ENCODE measurements at places on chromosomes 2 and 18.

- no peak for DNase-seq
Observed at GRCh38 chr2:200446612-200447011, 63.3 kb downstream of the KCTD18 start.

DNA sequence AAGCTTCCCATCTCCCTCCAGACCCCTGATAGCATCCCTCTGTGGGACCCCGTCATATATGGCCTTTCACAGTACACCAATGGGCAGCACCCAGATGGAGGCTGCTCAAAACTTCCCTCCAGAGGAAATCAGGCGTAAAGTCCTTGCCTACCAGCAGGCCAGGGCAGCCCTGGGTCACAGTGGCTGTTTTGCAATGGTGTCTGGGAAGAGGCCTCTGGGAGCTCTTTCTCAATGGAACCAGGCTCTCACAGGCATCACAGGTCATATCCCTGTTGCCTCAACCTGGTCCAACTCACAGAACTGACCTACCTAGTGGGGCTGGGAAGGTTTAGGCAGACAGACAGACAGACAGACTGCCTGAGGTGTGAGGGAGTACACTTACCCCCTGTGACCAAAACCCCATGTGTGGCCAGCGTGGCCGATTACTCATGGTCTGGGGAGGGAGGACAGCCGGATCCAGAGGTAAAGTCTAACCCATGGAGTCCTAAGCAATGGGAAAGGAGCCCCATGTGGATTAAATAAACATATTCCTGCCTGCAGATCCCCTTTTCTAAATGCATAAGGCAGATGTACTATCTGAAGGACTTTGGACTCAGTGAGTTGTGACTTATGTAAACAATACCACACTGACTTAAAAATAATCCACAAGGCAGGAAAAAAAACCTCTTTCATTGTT lies 58.2 kb downstream of the BCL2L11 start:
- DNase-seq, result no peak

DNA sequence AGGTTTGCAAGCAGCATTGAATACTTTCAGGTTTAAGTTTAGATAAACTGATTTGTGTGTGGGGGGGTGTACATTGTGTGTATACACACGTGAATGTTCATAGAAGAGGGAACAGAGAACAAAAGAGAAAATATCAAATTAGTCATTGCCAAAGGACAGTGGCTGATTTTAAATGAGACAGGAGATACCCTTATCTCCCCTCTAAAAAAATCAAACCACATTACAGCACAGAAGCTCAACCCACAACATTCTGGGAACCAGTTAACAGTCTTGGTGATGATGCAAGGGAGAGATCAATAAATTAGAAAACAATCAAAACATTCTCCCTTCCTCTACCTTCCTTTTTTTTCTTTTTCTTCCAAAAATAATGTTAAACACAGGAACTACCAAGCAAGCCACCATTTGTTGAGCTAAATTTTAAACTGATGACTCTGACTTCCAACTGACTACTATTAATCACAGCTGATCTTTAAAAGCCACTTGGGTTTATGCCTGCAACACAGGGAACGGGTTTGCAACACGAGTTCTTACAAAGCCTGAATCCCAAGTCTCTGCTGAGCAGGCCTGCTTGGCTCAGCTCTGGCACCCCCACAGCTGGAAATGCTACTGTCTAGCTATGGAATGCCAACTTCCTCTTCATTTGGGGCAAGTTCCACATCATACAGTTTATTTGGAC lies 119.2 kb upstream of the ACVR1C start:
- DNase-seq, result no peak

DNA sequence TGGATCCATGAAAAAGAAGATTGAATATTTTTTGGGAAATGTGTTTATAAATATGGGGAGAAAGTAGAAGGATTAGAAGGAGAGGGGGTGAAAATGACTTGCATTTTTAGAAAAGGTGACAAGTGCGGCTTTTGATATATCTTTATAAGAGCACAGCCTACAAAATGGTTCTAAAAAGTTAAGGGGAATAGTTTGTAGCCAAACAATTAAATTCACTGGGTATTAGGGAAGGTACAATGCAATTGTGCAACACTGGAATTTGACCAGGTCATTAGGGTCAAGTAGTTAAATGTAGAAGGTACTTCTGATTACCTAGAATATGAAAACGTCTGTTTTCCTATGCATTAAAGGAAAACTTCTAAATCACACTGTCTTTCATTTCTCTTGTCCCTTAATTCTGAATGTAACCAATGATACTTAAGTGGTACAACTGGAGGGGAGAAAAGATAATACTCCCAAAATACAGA lies 44.5 kb upstream of the SERTAD2 start:
- no peak for DNase-seq

DNA sequence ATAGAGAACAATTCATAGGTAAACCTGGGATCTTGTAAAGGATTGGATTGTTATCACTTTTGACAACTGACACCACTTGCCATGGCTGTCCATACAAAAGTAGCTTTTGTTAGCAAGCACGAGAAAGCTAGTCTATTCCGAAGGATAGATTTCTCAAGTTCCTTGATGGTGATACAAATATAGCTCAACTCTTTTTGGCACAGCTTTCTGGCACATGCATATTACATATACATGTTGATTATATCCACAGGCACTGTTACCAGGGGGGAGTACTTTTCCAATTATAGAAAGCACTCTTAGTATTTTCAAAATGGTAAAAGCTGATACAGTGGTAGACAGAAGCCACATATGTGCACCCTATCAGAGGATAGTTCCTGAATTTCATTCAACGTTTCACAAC lies 168.9 kb downstream of the UPP2 start:
- DNase-seq, result no peak

DNA sequence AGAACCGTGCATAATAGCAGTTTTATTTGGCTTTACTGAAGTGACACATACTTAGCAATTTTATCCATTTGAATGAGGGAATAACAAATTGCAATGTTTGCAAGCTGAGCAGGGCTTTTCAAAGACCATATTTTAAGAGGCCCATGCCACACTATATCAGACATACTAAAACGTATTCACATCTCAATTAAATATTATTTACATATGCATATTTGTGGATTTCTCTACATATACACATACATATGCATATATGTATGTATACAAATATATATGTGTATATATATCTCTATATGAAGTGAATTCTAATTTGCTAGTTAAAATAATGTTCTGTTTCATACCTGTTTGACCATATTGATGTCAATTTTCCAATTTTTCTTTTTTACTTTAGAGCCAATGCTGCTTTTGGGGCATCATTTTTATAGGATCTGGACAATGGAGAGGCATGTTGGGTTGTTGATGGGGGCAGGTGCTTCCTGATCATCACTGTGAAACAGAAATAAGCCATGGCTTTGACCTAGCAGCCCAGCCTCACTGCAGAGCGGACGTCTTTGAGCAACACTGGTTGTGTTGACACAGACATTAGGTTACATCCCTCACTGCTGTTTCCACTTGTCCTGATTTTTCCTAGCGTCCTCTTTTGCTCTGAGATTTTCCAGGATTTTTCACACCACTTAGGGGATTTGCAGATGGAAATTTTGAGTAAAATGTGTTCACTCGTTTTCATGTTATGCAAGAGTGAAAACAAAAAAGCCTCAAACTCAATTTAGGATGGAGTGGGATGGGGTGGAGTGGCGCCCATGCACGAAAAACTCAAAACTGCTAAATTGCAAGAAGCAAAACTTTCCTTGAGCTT lies 56.9 kb downstream of the RDH14 start:
- DNase-seq, result no peak

- no peak for DNase-seq
Observed at GRCh38 chr18:23136326-23137096, 1.2 kb downstream of the CABLES1 start.

DNA sequence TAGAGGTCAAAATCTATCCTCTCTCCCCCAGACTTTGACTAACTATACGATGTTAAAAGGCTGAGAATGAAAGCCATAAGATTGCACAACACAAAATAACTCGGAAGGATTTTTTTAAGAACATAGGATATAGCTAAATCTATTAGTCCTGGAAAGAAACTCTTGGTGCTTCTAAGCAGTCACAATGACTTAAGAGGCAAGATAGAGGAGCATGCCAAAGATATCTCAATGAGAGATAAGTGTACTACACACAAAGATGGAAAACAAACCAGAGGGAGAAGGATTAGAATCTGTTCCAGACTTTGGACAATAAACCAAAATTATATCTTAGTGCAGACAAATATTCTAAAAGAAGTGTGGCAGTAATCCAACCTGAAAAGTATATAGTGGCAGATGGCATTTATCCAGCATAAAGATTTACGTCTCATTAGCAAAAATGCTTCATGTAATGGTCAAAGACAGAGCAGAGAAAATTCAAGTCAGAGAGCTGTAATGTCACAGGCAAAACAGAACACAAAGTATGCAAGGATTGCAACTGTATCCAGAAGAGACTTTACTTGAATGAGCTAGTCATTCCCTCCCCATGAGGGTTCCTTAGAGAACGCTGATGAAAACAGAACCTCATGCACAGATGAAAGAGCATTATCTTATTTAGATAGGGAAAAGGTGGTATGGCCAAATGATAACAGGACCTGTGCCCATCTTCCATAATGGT lies 28.8 kb upstream of the EVA1A start:
- DNase-seq, result no peak

DNA sequence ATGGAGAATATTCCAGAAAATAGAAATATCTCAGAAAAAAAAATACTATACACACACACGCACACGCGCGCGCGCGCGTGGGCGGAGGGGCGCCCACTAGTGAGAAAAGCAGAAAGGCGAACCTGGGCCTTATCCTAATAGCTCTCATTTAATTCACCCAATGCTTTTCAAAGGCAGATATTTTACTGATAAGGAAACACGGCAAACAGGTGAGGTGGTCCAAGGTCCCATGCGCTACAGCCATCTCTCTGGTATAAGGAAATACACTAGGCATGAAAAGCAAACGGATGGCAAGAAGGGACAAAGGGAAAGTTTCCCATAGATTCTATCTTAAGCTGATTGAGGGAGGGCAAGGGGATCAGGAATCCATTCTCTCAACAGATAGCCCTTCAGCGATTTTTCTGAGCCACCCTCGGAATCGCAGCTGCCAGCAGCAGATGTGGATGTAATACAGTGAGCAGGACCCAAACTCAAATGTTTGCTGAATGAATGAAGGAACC lies 136.7 kb downstream of the TMEM247 start:
- peak; percentile 9 for DNase-seq

DNA sequence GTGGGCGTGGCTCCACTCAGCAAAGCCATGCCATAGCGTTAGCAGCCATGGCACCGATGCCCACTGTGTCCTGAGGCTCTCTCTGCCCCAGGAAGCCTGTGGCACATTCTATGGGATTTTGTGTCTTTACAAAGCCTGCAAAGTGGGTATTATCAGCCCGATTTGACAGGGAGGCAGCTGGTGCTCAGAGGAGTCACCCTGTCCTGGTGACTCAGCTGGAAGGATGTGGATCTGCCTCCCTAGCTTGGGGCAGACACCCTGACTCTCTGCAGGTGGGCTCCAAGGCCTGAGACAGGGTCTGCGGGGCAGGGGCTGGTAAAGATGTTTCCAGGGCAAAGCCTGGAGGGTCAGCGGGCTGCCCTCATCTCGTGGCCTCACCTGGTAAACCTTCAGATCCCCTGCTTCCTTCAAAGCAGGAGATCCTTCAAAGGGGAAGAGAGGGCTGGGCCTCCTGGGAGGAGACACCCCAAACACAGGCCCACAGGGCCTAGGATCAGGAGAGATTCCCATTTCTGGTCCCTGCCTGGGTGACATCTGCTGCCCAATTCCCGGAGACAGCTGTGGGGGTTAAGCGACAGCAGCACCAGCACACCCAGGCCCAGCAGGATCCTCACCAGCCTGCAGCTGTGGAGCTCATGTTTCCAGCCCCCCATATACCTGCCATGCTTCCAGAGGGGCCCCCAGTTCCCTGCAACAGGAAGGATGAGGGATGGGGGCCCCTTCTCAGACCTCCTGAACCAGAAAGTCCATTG lies 3.0 kb upstream of the ASB1 start:
- no peak for DNase-seq

DNA sequence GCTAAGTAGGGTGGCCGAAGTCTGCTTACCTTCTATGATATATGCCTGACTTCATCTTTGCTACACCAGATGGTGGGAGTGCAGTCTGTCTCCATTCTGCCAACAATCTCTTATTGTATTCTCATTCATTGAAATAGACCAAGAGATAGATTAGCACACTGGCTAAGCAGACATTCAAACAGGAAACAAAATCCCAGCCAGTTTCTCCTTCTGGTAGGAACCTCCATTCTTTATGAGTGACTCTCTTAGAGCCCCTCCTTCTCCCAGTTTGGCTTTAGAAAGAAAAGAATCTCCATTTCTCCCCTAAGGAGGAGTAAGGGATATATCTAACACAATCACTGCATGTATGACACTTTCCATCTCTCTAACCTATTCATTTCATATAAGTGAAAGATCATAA lies 118.9 kb upstream of the COL5A2 start:
- no peak for DNase-seq

DNA sequence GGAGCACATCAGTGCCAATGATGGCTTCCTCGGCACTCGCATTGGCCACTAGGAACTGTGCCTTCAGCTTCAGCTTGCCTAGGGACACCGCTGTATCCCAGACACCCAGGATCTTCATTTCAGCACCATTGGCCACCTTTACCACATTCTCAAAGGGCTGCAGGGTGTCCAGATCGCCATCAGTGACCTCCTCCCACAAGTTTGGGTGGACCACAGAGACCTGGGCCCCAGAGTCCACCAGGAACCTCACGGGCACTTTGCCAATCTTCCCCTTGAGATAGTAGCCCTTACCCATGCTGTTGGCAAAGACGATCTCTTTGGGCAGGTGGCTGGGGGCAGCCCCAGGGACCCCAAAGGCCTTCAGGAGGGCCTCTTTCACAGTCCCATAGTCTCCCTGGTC lies 610 bp downstream of the ASPRV1 start:
- DNase-seq, result no peak

- no peak for DNase-seq
Observed at GRCh38 chr2:36967236-36967876, 1.0 kb upstream of the STRN start.

GRCh38 chr2:241863536-241863954 lies 4.9 kb upstream of the PDCD1 start:
- no peak for DNase-seq

DNA sequence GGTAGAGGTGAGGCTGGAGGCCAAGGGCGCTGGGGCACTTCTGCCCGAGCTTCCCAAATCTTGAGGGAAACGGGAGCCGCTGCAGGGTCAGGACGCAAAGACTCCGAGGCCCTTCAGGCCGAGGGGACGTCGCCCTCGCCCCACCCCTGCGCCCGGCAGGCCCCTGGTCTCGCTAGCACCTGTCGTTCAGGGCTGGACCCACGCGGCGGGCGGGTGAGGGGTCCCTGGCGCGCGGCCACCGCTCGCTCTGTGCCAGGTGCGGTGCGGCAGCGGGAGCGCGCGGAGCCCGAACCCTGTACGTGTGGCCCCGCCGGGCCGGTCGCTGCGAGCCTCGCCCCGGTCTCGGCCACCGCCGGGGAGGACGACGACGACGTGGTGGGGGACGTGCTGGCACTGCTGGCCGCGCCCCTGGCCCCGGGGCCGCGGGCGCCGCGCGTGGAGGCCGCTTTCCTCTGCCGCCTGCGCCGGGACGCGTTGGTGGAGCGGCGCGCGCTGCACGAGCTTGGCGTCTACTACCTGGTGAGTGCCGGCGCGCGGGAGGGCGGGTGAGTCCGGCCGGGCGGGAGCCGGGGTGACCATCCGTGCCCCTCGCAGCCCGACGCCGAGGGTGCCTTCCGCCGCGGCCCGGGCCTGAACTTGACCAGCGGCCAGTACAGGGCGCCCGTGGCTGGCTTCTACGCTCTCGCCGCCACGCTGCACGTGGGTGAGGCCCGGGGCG lies 4.9 kb downstream of the ERFE start:
- no peak for DNase-seq
